ENCODE measurements at places on chromosomes 12 and 14.

DNA sequence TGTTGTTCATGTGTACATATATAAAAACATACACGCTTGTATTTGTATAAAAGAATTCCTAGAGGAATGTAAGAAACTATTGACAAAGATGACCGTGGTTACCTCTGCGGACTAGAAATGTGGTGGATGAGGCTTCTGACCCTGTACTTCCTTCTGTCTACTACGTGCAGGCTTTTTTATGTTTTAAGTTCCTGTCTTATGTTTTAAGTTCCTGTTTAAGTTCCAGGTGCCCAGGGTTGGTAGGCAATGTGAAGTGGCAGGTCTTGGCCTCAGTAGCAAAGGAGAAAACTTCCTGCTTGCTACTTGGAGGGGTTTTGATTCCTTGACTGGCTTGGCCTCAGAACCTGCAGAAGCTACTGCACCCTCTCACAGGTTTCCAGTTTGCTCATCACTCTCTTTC lies 11.6 kb downstream of the POMT2 start:
- no peak for DNase-seq

DNA sequence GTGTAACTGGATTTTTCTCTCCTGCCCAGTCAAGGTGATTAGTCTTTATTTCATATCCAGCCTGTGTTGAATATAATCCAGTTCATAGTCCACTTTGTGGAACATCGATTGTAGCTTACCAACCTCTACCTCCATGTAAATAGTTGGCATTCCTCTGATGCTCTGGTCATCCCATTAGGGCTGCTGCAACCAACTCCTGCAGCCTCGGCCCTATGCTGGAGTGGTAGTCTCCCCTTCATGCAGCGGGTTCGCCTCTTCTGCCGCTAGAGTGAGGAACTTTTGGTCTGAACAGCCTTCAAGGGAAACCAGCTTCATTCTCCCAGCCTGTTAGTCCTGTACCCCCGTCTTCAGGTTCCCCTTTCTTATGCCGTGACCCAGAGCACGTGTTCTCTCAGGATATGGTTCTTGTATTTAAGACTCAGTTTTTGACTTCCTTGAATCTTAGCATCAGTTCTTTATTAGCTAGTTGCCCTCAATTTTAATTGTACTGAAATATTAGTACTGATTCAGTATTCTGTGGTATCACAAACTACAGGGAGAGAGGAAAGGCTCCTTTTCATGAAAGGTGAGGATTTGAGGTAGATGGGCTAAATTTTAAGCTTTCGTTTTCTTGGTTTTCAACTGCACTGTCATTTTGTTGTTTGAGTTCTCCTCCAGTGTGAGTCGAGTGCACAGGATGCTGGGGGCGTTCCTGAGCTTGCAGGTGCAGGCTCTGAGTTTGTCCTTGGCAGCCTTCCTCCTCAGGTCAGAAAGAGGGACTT lies 33.2 kb downstream of the ZNF664 start:
- DNase-seq = no peak

- no peak for DNase-seq
Measured at GRCh38 chr12:3034067-3034750, 43.0 kb upstream of the TSPAN9 start.

DNA sequence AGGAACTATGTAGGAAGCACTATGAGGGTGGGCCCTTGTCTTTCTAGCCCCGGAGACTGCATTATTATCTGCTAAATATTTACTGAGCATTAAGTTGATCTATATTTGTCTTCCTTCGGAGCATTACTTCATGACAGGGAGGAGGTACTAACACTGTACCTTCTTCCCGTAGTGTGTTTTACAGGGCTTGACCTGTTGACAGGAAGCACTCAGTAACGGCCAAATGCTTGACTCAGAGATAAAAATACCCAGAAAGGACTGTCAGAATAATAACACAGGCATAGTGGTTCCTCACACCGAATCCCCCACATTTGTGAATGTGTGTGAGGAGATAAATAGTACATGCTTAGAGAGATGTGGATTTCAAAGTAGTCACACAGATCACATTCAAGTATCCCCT lies 466.6 kb downstream of the EGLN3 start:
- DNase-seq = no peak

GRCh38 chr12:132014915-132015280 lies 65.2 kb downstream of the EP400 start:
- DNase-seq = no peak

GRCh38 chr14:90349739-90350138 lies 18.0 kb upstream of the NRDE2 start:
- DNase-seq = no peak

- DNase-seq = no peak
Measured at GRCh38 chr12:78853231-78853630, 11.3 kb upstream of the SYT1 start.

DNA sequence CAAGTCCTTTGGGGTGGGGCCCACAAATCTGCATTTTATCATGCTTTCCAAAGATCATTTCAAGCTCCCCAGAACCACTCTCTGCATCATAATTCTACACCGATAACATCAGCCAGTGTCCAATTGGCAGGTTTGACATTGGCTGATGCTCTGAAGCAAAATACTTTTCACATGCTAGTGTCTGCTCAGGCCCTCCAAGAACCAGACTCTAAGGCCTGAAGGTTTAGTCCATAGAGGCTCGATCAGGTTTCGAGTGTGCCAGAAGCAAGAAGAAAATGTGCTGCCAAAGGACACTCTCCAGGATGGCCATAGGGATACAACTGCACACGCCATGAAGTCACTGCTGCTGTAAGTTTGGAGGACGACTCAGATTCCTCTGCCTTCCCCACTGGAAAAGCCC lies 280.3 kb downstream of the KSR2 start:
- no peak for DNase-seq
